ENCODE measurements at places on chromosomes 3 and 15. TPM values are rescaled to one million over a fixed set of nuclear protein-coding genes. Genes with fewer than 3 reads are reported as not detected.

DNA sequence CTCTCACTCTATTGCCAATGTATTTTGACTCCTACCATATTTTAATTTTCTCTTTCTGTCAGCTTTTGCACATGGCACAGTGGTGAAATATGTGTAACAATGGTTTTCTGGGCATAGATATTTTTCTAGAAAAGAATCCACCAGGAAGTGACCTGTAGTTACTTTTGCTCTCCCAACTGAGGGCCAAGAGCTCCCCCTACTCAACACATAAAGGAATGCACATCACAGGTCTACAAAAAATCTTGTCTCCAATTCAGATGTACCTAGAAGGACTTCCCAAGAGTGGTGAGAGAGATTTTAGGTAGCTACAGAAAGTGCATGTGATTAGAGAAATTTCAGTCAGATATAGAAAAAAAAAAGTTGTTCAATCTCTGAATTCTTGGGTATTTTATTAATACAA lies 15.6 kb downstream of the CPA3 start:
- no peak for DNase-seq

DNA sequence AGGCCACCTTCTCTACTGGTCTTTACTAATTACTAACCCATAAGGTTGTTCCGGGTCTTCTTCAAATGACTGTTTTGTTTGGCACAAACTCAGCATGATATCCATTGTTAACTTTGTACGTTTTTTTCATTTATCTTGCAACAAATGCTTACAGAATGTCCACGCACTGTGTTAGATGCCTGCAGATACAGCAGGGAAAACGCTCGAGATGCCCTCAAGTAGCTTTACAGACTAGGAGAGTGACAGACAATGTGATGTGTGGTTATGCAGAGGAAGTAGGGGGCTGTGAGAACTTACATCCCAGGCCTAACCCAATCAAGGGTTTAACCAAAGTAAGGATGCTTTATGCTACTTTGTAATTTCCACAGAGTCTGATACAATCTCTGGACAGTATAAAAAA lies 949 bp upstream of the RFC4 start:
- DNase-seq: no peak

- no peak for DNase-seq
Measured at GRCh38 chr3:150742141-150742523, 20.8 kb downstream of the SIAH2 start.

- DNase-seq: no peak
Measured at GRCh38 chr3:74630602-74631001, 16.1 kb upstream of the CNTN3 start.

The CLSTN2 gene
- 15.5 TPM for total RNA-seq

GRCh38 chr3:69770219-69770618 lies 31.0 kb downstream of the MITF start:
- no peak for DNase-seq

GRCh38 chr3:114363554-114364202 lies 69.8 kb downstream of the TIGIT start:
- DNase-seq: no peak

The TMEM207 gene
- total RNA-seq: not detected

The WDR5B gene
- 6.2 TPM for total RNA-seq

DNA sequence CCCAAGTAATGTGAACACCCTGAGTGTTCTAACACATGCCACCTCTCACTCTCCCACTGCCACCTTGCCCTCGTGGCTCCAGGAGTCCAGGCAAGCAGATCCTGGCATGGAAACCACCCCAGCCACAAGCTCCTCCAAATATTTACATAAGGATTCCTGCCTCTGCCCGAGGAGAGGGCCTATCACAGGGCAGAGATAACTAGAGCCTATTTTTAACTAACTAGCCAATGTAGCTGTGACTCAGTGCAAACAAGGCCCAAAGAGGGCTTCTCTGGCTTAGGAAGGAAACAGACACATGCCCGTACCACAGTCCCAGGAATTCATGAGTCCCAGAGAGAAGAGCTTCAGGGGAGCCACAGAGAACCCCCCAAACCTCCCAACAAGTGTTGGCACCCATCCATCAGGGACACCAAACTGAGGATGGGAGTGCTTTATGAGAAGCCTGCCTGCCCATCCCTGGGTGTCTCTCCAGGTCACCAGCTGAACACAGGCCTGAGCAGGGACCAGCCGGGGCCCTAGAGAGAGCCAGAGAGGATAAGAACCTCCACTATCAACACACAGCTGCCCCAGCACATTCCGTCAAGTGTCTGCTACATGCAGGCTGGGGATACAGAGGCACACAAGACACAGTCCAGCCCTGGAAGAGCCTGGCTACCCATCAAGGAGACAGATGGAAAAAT lies 9.2 kb downstream of the FYCO1 start:
- DNase-seq: no peak

DNA sequence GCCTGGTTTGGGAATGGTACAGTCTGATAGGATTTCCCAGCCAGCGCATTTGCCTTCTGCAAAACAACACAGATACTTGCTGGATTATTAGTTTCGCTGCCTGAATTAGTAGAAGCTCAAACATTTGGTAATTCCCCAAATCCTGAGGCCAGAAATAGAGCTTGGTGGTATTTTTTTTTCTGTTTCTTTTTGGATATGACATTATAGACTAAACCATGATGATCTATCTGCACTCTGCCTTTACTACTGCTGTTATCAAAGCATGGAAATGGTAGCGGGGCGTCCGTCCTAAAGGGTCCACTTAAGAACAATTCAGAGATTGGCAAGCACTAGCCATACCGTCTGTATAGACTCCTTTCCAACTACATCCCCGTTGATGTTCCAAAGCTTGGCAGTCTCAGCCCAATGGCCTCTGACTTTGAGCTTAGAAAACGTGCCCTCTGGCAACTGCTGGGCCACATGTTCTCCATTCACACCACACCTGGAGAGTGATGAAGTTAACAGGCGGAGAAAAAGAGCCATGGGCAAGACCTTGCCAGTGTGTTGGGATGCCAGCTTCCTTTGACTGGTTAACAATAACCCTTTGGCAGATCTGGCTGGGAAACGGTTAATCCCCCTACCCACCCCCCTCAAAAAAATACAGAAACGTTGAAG lies 241.0 kb upstream of the NR2F2 start:
- DNase-seq: no peak

- DNase-seq: no peak
Measured at GRCh38 chr3:189652042-189652441, 20.9 kb downstream of the TP63 start.

DNA sequence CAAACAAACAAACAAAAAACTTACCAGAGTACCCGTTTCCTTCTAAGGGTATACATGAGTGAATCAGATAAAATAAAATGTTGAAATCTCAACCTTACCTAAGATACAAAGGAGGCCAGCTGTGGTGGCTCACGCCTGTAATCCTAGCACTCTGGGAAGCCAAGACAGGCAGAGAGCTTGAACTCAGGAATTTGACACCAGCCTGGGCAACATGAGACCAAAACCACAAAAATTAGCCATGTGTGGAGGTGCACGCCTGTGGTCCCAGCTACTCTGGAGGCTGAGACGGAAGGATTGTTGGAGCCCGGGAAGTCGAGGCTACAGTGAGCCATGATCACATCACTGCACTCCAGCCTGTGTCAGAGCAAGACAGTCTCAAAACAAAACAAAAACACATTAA lies 11.0 kb upstream of the FAM219B start:
- no peak for DNase-seq

- DNase-seq: no peak
Measured at GRCh38 chr3:114231616-114232015, 5.8 kb downstream of the ZNF80 start.

The CLRN1 gene
- not detected for total RNA-seq

The GABRB3 gene
- 25.7 TPM for total RNA-seq

DNA sequence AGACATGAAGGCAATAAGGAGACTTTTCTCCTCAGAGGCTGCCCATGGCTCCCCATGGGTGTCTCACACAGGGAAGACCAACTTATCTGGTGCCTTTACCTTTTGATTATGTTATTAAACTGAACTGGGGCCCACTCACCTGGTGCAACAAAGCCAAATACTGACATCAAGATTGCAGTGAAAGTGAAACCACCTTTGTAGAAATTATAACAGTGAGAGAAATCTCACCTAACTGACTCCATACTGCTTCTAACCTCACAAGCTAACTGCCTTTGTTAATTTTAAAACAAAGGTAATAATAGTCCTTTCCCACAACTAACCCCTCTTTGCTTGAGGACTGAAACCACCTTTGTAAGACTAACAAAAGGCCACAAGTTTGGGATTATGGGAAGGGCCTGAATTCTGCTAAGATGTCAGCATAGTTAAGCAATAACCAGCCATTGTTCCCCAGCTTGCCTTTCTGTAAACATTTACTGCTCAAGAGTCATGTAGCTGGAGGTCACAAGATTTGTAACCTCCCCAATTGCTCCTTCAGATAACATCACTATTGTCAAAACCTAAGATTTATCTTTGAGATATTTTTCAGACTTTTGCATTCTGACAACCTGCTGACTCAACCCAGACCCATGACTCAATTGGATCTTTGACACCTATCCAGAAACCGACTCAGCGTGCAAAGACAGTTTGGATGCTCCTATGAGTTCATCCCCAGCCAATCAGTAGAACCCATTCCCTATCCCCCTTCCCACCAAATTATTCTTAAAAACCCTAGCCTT lies 420.3 kb upstream of the CFAP20DC start:
- DNase-seq: no peak

- DNase-seq: no peak
Measured at GRCh38 chr15:87477737-87478686, 778.5 kb downstream of the NTRK3 start.

- DNase-seq: no peak
Measured at GRCh38 chr3:111967068-111967467, 11.8 kb upstream of the ABHD10 start.

DNA sequence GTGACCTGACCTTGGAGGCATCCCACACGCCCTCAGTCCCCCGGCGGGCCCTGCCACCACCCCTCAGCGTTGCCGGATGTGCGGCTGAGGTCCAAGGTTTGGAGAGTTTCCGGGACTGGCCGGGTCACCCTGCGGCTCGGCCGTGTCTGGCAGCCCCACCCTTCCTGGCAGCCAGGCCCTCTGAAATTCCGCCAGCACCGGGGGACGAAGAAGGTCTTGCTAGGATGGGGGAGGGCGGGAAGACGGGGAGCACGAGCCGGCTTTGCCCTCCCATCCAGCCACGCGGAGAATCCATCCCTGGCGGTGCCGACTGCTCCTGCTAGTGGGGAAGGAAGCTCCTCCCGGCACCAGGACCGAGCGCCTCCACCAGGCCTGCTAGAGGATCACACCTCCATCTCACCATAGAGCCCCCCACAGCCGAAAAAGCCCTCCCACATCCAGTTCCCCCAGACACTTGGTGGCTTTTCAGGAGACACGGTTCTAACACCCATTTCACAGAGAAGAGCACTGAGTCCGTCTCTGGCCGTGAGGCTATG lies 81.5 kb downstream of the CPN2 start:
- no peak for DNase-seq

The CCR5 gene
- 0.22 TPM for total RNA-seq

DNA sequence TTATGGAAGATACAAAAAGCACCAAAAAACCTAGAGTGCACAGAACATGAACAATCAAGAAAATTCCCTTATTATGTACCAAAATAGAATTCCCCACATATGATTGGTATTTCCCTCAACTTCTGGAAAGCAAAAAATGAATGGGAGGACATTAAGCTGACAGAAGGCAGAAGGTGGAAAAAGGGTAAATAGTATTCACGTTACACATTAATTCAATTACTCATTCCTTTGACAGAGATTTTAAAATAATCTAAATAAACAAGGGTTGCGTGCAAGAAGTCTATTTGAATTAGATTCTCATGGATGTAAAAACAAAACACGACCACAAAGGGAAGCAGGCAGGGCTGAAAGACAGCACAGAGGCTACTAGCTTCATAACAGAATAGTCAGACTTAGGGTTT lies 260.5 kb upstream of the ZPLD1 start:
- no peak for DNase-seq

The ALDH1A3 gene
- total RNA-seq: 13.0 TPM

The LDHAL6B gene
- total RNA-seq: not detected

DNA sequence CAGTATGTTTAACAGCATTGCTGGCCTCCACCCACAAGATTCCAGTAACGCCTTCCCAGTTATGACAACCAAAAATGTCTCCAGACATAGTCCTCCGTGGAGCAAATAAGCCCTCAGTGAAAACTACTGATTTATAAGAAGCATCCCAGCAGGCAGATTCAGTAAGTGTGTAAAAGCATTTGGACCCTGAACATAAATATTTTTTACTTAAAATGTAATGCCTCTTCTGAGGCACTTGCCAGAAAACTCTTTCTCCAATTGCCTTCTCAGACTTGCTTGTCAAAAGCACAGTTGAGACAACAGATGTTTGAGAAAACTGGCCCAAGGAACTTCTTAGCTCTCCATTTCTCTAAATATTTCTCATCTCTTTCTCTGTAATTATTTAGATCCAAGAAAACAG lies 31.8 kb upstream of the DCLK3 start:
- no peak for DNase-seq

DNA sequence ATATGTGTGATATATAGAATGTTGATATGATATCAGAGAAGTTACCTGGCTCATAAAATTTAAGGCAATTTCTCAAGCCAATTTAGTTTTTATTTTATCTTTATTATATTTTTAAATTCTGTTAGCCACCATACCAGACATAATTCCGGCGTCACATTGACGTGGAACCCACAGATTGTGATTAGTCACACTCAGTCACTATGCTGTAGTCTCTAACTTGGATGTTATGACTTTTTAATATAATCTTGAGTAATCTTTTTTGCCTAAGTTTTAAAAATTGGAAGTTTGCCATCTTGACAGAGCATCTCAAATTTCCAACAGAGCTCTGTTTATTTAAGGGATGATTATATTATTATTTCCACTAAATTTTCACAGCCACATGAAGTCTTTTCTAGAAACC lies 9.7 kb upstream of the DCLK3 start:
- no peak for DNase-seq

DNA sequence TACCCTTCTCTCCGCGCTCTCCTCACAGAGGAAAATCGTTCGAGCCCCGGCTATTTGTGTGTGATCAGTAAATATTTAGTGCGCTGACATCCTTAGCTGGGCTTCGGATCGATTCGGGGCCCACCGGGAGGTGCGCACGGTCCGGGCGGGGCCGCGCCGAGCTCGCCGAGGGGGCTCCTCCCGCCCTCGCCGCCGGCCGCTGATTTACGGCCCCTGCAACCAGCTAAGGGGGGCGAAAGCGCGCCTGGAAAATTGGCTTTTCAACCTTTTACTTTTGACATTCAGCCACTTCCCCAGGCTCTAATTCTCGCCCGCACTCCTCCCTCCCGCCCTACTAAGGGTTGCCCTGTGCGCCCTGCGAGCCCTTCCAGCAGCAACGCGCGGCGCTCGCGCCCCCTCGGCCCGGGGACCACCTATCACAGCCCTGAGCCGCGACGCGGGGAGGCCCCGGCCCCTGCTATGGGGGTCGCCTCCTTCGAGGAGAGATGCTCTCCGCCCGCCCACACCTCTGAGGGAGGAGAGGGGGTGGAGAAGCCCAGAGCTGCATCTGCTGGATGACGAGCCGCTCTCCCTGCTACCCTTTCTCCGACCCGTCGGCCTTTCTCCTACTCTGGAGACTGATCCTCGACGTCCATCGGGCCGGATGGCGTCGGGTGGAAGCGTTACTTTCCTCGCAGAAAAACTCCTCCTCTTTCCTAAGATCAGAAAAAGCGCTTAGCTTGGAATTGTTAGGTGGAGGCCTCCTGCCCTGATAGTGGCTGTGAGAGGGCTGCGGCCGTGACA lies 7.8 kb upstream of the NR2F2 start:
- DNase-seq: peak; percentile 77

Measured in type B pancreatic cell (in vitro differentiated cells).